ENCODE measurements at places on chromosomes 5 and 9.

DNA sequence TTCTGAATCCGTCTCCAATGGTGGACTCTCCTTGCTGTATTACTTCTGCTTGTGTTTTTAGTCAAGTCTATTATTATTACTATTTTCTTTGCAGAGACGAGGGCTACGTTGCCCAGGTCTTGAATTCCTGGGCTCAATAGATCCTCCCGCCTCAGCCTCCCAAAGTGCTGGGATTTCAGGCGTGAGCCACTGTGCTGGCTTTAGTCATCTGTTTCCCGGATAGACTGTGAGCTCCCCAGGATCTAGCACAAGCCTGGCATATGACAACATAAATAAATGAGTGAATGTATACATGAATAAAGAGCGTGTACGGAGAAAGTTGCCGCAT is 439 bp upstream of the DDX46 start:
- no peak for DNase-seq

GRCh38 chr5:26482810-26483375 is 555.5 kb downstream of the CDH9 start:
- DNase-seq = no peak

- DNase-seq = no peak
Observed at GRCh38 chr9:93815677-93816076, 139.5 kb downstream of the BARX1 start.

- DNase-seq = no peak
Observed at GRCh38 chr9:16247188-16247875, 623.1 kb downstream of the BNC2 start.

DNA sequence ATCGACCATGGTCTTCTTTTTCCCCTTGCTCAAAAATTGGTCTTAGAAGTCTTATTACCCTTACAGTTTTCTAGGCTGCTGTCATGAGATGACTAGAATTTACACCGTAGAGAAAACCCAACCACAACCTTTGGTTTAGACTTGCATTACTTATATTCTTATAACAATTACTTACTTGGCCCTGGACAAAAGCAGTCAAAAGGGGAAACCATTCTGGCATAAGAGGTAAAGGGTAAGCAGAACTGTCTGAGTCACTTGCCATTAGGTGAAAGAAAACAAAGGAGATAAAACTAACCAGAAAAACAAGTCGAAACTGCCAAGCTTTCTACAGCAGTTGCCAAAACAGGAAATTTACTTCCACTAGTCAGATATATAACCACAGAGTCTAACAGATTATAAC is 17.9 kb downstream of the TMEM245 start:
- no peak for DNase-seq

DNA sequence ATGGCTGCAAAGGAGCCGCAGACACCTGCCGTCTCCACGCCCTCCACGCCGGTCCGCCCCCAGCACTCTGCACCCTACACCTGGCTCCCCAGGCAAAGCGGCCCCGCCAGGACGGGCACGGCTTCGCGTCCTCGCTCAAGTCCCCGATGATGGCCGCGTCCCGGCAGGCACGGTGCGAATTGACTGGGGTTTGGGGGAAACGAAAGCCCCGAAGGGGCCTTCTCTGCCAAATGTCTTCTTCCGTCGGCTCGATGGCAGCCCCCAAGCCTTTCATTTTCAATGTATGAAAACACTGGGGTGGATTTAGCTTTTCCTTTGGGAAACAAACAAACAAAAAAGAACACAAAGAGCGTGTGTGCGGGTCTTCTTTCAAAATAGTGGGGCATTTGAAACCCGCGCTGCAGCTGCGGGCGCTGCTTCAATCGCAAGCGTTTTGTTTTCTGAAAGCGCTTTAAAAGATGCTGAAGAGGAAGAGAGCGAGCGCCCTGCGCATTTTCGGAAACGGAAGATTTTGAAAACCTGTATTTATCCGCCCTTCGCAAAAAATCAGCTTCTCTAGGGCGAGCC is 160.0 kb downstream of the RMI1 start:
- no peak for DNase-seq

- DNase-seq = no peak
Observed at GRCh38 chr9:90665072-90665471, 22.4 kb upstream of the DIRAS2 start.

DNA sequence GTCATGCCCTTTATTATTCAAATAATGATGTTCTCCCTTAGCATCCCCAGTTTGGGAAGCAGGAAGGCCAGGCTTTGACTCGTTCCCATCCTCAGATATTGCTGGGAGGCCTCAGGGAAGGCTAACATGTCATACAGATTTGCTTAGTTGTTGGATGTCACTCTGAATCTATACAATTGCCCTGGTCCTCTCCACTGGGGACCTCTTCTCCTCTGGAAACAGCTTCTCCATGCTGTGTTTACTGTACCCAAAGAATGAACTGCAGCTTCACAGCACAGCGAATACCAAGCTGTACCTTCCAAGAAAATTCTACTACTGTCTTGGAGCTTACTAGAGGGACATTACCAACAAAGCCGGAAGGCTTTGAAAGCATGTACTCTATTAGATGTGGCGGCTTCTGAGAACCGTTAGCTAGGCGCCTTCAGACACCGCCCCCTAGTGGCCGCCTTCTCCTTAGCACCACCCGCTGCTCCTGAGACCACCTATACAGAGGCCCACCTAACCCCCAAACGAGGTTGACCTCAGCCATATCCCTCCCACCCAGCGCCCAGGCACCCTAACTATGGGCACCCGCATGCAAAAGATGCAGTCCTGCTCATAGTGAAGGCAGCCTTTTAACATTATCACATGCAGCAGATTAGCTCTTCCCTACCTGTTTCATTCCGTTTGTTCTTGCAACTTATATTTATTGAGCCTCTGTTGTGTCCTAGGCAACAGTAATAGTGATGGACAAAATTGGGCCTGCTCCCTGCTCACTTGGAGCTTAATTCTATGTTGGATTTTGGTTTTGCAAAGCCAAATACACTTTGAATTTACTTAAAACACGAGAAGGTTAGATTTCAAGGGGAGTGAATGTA is 34.9 kb upstream of the FOXI1 start:
- no peak for DNase-seq

GRCh38 chr9:134128727-134129679 is 6.9 kb upstream of the WDR5 start:
- DNase-seq = no peak

GRCh38 chr5:135386886-135387628 is 12.0 kb downstream of the MACROH2A1 start:
- DNase-seq = no peak

GRCh38 chr5:173032730-173033129 is 23.4 kb upstream of the CREBRF start:
- DNase-seq = no peak

GRCh38 chr5:158294701-158295100 is 435.8 kb upstream of the CLINT1 start:
- no peak for DNase-seq

DNA sequence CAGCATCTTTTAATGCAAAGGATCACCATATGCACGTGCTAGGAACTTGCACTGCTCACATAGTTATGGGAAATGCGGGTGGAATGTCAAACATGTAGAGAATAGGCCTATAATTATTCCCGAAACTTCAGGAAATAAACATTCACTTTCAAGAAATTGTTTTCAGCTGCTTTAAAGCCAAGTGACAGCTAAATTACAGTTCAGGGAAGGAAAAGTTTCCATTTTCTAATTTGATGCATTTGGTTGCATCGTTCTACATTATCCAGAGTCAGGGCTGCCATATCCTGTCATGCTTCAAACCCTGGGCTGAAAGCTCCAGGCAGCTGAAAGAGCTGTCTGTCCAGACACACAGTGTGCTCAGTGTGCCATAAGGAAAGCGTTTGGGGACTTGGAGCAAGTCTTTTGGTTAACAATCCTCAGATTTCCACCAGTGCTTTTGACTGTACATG is 518.1 kb downstream of the CSNK1G3 start:
- no peak for DNase-seq

Measured in DMS 273 treated with DMSO at 0.1 percent for 48 hours (cell line).